ENCODE measurements at places on chromosomes 1 and 21.

GRCh38 chr1:101060992-101061391, 35.4 kb upstream of the DPH5 start:
- DNase-seq, result no peak

DNA sequence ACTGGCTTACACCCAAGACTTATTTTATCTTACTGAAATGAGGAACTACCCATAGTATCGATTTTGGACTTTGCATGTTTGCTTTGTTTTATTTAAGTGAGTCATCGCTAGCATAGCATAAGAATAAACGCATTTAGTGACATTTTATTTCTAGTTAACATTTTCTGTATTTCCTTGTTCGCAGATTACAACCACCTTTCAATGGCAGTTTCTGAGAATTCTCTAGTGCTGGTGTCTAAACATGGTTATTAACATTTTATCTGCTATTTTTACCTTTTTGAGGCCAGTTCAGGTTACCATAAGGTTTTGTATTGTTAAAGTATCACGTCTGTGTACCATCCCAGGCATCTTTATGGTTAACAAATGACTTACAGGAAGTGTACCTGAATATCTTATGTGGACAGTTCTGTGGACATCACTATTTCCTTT, 24.5 kb downstream of the EEIG2 start:
- DNase-seq, result no peak

- no peak for DNase-seq
These were observed 26.2 kb downstream of the ATP8B2 start for GRCh38 chr1:154351363-154352068.

DNA sequence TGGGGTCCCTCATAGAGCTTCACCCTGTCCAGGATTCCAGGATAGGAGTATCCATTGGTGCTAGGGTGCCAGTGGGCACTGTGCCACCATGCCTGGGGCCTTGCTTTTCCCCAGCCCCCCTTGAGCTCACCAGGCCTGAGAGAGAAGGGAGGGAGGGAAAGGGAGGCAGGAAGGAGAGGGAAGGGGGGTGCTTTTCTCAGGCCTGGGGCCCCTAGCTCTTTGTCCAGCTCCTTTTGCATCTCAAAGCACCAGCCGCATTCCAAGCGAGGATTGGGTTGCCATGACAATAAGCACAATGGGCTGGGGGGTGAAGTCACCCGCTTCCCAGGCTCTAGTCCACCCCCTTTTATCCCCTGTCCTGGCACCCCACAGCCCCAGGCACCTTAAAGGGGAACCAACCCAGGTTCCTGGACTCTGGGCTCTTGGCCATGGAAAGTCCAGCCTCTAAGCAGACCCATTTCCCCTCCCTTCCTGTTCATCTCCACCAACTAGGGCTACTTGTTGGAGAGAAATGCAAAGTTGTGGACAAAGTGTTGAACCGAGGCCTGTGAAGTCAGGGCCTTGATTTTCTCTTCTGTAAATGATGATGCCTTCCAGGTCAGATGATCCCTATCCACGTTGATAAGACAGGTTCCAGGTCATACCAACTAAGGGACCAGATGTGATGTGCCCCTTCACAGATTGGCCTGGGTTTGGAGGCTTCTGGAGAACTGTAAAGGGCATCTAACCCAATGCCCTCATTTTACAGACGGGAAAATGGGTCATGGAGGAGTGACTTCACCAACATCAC, 11.4 kb downstream of the THBS3 start:
- no peak for DNase-seq

- DNase-seq, result no peak
These were observed 14.3 kb upstream of the MUL1 start for GRCh38 chr1:20521960-20522861.

DNA sequence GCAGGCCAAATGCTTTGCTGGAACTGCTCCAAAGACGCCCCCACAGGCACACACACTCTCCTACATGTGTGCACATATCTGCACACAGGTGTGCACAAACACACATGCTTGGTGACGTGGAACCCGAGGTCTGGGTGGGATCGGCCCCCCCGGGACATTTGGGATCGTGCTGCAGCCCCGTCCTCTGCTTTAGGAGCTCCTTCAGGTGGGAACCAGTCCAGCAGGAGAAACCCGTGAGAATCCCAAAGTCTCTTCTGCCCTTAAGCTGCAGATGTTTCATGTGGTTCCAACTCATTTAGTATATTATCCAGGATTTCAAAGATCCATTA, 38.6 kb downstream of the UBE2G2 start:
- DNase-seq, result no peak

- DNase-seq, result no peak
These were observed 27.7 kb downstream of the TRIM11 start for GRCh38 chr1:228378873-228379460.

DNA sequence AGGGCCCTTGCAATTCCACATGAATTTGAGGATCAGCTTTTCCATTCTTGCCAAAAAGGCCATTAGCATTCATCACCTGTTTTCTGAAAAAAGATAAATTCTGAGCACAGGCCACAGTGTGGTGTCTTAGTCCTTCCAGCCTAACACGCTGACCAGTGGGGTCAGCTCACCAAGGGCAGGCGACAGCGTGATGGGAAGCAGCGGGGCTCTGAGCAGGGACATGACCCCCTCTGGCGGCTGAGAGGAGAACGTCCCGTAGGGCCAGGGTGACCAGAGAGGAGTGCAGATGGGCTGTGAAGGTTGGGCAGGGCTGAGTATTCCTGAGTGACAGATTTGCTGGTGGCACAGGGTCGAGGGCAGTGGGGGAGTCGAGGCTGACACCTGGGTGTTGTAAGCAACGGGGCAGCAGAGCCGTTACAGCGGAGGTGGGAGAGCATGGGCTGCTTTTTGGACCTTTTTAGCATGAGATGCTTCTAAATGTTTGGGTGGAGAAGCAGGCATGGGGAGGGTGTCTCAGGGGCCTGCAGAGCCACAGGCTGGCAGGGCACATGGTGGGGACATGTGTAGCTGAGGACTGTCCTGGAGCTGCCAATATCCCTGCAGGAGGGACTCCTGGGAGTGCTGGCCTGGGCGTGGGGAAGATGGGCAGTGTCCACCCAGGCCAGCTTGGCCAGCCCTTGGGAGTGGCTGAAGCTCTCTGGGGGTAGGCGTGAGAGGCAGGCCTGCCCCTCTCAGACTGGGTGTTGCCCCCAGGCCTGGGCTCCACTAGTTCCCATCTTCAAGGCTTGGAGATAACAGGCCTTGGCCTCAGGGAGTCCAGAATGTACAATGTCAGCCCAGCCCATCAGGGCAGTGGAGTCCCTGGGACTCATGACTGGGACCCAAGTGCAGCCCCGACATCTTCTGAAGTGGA, 8.6 kb upstream of the CALML6 start:
- DNase-seq, result no peak
